Placental pericyte (primary cell): ENCODE measurements at places on chromosomes 12 and 14. TPM values are rescaled to one million over a fixed set of nuclear protein-coding genes. Genes with fewer than 3 reads are reported as not detected.

The BCL2L14 gene
- not detected in 2 replicates for total RNA-seq

The CCDC175 gene
- total RNA-seq, result not detected in 2 replicates

The TAS2R10 gene
- total RNA-seq, result 0.44 and 1.9 TPM in 2 replicates

The STYX gene
- total RNA-seq, result 17.9 and 38.4 TPM in 2 replicates

The RAD51AP1 gene
- 1.3 and 24.9 TPM in 2 replicates for total RNA-seq

The KRT73 gene
- total RNA-seq, result not detected in 2 replicates
